ENCODE measurements at places on chromosomes 12 and 14.

- DNase-seq: no peak
These were observed 307.3 kb downstream of the CEP128 start for GRCh38 chr14:80634106-80634758.

- DNase-seq: no peak
These were observed 27.9 kb downstream of the SMUG1 start for GRCh38 chr12:54160769-54161480.

- DNase-seq: no peak
These were observed 330.5 kb downstream of the PAWR start for GRCh38 chr12:79360286-79360685.

- no peak for DNase-seq
These were observed 76.6 kb upstream of the TMPO start for GRCh38 chr12:98438656-98439230.

DNA sequence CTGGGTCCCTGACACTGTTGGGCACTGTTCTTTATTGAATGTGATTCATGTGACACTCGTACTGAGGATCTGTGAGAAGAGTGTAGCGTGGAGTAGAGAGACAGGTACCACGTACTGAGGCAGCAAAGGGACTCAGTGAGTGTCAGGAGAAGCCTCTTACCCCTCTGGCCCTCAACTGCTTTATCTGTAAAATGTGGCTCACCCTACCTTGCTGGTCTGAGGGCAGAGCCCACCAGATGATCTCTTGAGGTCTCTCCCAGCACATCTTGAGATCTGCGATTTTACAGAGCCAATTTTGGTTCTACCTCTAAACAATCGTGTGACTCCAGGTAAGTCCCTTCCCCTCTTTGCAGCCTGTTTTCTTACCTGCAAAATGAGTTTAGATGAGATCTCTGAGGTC, 3.1 kb downstream of the CEBPE start:
- no peak for DNase-seq

DNA sequence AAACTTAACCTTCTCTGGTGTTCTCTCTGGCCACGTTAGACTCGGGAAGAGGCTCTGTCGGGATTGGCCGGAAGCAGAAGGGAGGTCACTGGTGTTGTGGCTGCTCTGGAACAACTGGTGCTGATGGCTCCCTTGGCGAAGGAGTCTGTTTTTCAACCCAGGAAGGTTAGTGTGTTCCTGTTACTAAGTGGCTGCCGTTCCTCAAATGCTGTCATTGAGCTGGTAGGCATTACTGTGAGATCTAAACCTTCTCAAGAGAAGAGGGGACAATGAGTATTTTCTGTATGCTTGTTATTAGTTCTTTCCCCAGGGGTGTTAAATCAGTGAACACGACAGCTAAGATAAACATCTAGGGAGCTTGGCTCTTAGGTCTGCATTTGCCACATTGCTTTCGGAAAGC, 18.3 kb downstream of the POP5 start:
- no peak for DNase-seq

DNA sequence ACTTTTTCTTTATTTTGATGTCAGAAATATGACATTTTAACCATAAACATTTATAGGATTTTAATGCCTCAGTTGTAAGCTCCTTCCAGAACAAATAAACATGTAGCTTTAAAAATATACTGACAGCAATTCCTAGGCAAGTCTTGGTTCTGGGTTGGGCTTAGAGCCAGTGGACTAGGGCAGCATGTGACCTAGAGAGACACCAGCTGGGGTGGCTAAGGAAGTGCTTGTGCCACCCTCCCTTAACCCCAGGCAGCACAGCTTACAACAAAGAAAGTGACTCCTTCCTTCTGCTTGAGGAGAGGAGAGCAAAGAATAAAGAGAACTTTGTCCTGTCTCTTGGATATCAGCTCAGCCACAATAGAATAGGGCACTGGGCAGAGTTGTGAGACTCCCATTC, 61.6 kb upstream of the KTN1 start:
- DNase-seq: no peak

GRCh38 chr12:114275932-114276785, 129.8 kb downstream of the TBX5 start:
- DNase-seq: no peak

- no peak for DNase-seq
These were observed 70.6 kb downstream of the PTHLH start for GRCh38 chr12:27901959-27902358.

GRCh38 chr14:79833781-79834180, 377.5 kb downstream of the DIO2 start:
- no peak for DNase-seq

DNA sequence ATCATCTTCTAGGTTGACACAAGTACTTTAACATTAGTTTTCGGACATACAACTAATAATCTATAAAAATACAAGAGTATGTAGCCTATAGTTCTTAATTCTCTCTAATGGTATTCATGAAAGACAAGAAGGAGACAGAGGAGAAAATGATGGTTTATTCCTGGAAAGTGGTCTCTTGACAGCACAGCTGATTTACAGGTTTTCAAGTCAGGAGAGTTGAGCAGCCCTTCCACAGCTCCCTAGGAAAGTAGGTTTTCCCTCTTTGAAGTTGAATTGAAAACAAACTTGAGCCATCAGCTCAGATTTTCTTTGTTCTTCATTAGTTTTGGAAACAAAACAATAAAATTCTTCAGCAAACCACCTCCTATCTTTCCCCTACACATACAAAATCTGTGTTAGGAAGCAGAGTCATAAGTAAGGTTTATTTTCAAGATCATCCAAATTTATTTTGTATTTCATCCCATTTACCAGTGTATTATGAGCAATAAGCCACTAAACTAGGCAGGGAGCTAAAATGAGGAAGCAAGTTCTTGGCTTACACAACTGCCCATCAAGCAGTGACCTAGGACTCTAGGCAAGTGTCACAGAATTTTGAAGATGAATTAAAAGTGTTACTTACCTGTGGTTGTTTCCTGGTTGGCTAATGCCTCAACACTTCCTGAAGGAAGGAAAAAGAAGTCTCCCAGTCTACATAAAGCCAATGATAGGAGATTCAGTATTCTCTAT, 357.0 kb downstream of the BCAT1 start:
- DNase-seq: no peak

GRCh38 chr12:25997201-25997963, 38.9 kb downstream of the RASSF8 start:
- no peak for DNase-seq

DNA sequence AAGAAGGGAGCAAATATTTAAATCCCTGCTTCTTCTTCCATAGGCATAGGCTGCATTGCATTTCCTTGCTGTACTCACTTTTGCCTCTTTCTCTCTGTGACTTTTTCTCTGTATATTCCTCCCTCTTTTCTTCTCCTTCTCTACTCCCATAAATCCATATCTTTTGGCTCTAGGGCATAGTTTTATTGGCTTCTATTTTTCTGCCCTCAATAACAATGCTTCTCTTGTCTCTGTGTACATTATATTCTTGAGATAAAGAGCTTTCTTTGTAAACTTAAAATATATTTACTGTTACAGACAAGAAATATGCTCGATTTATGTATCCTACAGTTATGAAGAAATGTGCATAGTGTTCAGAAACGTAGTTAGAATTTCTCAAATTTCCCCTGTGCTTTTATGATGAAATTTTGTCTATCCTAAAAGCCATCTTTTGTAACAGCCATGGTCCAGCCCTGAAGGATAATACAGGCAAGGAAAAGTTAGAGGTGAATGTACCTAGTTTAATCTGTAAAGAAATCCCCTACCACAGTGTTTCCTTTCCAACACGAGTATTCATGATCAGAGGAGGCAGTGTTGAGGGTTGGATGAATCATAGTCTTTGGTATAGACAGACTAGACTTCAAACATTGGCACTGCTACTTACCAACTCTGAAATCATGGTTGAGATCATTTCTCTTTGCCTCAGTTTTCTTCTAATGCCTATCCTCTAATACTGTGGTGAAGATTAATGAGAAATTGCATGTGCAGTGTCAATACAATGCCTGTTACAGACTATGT, 173.3 kb upstream of the FAR2 start:
- no peak for DNase-seq

- no peak for DNase-seq
These were observed 676 bp downstream of the MRPL42 start for GRCh38 chr12:93468008-93468371.

DNA sequence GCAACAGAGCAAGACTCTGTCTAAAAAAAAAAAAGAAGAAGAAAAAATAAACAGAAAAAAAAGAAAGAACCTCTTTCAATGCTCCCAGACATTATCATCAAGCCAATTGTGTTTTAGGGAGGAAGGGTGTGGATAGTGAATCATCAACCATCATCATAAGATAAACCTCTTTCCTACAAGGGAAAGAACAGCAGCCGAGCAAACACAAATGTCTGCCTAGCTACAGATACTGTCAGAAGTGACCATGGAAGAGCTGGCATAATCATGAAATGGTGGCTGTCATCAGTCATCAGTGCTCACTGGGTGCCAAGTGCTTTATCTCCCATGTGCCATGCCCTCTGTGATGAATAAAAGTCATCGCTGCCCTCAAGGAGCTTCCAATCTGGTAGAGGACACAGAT, 46.6 kb downstream of the SLC17A8 start:
- DNase-seq: no peak

DNA sequence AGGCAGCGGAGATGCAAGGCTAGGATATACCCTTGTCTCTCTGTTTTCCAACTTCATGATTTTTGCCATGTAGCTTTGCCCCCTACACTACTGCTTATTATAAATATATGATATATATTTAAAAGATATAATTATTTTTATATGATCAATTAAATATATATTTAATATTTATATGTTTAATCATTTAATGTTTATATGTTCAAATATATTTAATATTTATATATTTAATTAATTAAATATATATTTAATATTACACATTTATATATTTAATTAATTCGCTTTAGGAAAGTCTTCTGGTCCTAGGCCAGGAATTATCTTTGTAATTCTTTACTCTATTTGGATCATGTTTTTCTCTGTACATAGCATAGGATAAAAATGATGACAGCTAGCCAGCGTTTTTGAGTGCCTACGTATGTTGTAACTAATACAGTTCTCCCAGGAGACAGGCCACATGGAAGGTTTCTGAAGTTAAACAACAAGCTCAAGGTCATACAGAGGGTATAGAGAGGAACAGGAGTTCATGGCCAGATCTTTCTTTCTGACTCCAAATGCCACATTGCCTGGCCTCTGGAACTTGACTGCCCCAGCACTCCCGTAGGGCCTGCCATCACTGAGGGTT, 192.5 kb downstream of the KCNA5 start:
- no peak for DNase-seq

GRCh38 chr12:50032515-50032853, 7.2 kb upstream of the RACGAP1 start:
- peak; percentile 23 for DNase-seq

Data from activated T-cell treated with anti-CD3 and anti-CD28 coated beads, Interleukin-2, amount 50 U/mL, for 24 hours (primary cell).